ENCODE measurements at places on chromosomes 5 and 9. TPM values are rescaled to one million over a fixed set of nuclear protein-coding genes. Genes with fewer than 3 reads are reported as not detected.

Gene RAD50
- polyA plus RNA-seq = 38.6 TPM

Gene SEMA4D
- polyA plus RNA-seq = 20.9 TPM

Gene KIF3A
- 26.6 TPM for polyA plus RNA-seq

Gene ADAMTSL2
- polyA plus RNA-seq = 6.3 TPM

Gene CTXN3
- polyA plus RNA-seq = not detected

Gene ANKRD20A1
- polyA plus RNA-seq = 1.2 TPM

Gene ARSI
- polyA plus RNA-seq = 18.2 TPM

Gene PIP5K1B
- 2.7 TPM for polyA plus RNA-seq

Gene PROP1
- not detected for polyA plus RNA-seq

All from right lung (tissue), 10 donors.